Activated naive CD4-positive, alpha-beta T cell treated with anti-CD3 and anti-CD28 coated beads, Interleukin-2, amount 10 ng/mL, durations not matched to agents 7 days and 5 days (primary cell): ENCODE measurements at places on chromosomes 7 and 10.

DNA sequence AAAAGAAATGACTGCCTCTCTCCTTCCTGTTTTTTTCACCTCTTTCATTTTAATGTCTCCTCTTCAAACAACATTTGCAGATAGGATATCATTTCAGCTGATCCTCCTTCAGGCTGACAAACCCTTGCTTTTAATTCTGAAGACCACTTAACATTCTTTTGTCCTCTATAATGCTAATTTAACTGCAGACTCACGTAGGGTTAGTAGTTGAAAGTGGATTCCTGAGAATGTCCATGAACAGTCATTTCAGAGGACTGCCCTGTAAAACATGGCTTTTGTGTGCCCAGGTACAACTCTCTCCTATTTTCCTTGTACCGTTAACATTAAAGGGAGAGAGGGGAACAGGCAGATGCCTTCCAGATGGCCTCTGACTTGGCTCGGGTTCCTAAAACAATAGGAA, 524.4 kb downstream of the SDK1 start:
- DNase-seq = no peak
- no peak overlapping the region for H3K4me3 ChIP-seq
- H3K27ac ChIP-seq = no peak overlapping the region
- no peaks in the 10 kb centered on the region for H3K36me3 ChIP-seq
- no peaks in the 10 kb centered on the region for H3K27me3 ChIP-seq

DNA sequence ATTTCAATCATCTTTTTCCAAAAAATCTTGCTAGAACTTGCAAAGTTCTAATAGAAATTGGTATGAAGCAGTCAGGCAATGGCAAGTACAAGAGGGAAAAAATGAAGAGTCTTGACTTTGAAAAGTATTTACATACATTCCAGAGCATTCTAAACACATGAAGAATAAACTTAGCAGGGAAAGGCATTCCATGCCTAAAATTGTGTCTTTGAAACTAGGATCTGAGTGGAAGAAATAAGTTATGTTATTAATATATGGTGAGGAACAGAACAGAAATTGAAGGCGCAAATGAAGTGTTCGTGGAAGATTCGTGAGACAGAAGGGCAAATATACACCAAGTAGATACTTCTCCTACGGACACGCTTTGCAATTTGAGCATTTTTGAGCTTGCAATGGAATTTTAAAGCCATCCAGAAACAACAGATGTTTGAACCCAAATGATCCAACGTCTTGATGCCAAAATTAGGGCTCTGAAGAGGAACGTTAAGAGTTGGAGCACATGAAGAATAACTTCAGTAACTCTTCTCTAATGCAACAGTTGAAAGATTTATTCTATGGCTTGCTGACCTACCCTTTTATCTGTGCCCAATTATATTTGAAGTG, 40.6 kb upstream of the SEPTIN7 start:
- no peak for DNase-seq
- H3K36me3 ChIP-seq = no peaks in the 10 kb centered on the region
- H3K4me3 ChIP-seq = no peak overlapping the region
- H3K4me1 ChIP-seq = no peaks in the 10 kb centered on the region
- peaks cover 9% of the 10 kb centered on the region for H3K27me3 ChIP-seq

GRCh38 chr10:29908962-29909361, 150.4 kb downstream of the JCAD start:
- peak; percentile 39 for DNase-seq
- no peak overlapping the region for H3K4me3 ChIP-seq
- no peaks in the 10 kb centered on the region for H3K36me3 ChIP-seq
- H3K27ac ChIP-seq = no peak overlapping the region
- H3K27me3 ChIP-seq = peaks cover 14% of the 10 kb centered on the region
- peaks cover 9% of the 10 kb centered on the region for H3K4me1 ChIP-seq

DNA sequence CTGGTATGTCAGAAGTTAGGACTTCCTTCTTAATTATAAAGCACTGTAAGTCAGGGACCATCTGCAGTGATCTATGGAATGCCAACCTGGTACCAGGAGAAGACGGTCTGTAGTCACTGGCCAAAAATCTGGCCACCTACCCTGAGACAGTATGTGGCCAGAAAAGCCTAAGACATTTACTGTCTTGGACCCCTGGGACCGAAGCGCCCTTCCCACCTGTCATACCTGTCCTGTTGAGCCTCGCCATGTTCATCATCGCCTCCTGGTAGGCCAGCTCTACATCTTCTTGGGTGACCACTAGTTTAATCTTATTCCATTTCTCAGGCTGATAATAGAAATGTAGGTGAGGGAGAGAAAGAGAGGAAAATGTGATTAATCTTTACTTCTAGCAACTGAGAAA, 20.0 kb downstream of the SEPHS1 start:
- H3K4me3 ChIP-seq = no peak overlapping the region
- no peaks in the 10 kb centered on the region for H3K27me3 ChIP-seq
- no peak overlapping the region for H3K27ac ChIP-seq
- no peak for DNase-seq
